ENCODE measurements at places on chromosomes 4 and X. TPM values are rescaled to one million over a fixed set of nuclear protein-coding genes. Genes with fewer than 3 reads are reported as not detected.

- no peak for DNase-seq
These were observed 401.9 kb upstream of the NDST4 start for GRCh38 chr4:115515366-115515765.

DNA sequence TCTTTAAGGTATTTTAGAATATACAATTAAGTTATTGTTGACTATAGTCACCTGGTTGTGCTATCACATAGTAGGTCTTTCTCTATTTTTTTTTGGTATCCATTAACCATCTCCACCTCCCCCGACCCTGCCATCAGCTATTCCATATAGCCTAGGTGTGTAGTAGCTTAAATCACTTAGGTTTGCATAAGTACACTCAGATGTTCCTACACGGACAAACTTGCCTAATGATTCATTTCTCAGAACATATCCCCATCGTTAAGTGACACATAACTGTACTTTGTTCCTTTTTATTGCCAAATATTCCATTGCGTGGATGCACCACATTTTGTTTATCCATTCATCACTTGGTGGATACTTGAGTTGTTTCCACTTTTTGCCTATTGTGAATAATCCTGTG is 67.9 kb downstream of the SLAIN2 start:
- no peak for DNase-seq

DNA sequence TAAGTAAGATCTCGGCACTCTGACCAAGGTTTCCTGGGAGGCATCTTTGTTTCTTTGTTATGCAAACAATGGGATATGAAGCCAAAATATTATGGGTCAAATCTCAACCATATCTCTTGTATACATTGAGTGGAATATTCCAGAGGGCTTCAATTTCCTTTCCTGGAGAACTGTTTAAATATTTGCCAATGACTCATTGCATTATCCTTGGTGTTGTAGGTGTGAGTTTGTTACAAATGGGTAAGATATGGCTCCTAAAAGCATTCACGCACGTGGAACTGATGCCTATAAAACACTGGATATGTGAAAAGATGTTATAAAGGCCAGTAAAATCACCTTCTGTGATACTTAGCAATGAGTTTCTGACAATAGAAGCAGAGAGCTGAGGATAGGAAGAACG is 150.5 kb upstream of the WDR1 start:
- no peak for DNase-seq

GRCh38 chr4:114015444-114015899 is 36.0 kb upstream of the ARSJ start:
- no peak for DNase-seq

- DNase-seq: no peak
These were observed 3.8 kb downstream of the GALNTL6 start for GRCh38 chr4:171817026-171817425.

PDE5A gene
- 22.9 TPM for polyA plus RNA-seq

ATP8A1 gene
- 3.9 TPM for polyA plus RNA-seq

Data from urinary bladder (tissue), 4 donors.